ENCODE measurements at places on chromosomes 2 and 18.

GRCh38 chr2:59249441-59250306 is 1008.5 kb upstream of the FANCL start:
- peak; percentile 11 for DNase-seq

DNA sequence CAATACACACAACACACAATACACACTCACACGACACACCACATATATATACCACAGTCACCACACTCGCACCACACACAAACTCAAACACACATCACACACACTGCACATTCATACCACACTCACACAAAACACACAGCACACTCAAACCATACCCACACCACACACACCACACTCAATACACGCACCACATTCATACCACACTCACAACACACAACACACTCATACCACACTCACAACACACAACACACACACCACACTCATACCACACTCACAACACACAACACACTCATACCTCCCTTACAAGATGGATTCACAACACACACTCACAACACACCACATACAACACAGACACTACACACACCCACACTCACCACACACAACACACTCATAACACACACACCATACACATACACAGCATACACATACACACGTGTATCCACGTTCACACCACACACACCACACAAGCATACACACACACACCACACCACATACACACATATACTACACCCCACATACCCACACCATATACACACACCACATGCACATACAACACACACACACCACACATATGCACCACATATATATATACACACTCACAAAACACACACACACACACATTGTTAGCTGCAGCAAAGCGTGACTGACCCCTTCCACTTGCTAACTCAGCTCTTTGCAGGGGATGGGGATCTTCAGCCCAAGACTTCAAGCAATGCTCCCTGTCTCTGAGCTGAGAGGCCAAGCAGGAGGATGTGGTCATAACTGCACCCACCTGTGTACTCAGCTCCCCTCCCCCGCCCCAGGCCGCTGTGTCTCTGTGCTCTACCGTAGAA is 59.0 kb downstream of the SDC1 start:
- DNase-seq: no peak

DNA sequence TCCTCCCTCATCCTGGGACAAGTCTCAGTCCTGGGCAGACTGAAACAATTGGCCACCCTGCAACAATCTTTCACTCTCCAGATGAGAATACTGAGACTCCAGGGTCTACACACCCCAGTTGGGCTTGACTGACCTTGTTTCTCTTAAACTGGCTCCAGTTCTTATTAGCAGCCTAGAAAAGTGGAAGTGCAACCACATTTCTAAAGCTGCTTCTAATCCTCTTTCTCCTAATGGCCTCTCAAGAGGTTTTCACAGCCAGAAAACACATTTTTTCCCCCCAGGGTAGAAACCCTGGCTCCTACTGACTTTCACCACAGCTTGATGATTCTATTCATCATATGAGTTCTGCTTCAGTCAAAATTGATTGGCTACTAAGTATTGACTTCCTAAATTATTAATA is 45.8 kb downstream of the SLC4A5 start:
- no peak for DNase-seq

DNA sequence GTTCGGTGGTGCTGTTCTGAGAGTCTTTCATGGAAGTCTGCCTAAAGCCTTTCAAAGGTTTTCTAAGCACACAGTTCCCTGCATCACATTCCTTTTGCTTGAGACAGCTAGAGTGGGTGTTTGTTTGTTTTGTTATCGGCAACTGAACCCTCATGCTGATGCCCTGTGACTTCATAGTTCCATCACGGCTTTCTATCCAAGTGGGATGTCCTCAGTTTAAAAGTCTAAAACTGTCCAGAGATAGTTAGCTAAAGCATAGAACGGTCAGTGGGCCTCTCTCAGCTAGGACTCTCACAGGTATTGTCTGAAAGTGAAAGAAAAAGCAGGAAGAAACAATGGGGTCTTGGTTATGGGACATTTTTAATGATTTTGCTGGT is 337.3 kb downstream of the OSR1 start:
- DNase-seq: no peak

DNA sequence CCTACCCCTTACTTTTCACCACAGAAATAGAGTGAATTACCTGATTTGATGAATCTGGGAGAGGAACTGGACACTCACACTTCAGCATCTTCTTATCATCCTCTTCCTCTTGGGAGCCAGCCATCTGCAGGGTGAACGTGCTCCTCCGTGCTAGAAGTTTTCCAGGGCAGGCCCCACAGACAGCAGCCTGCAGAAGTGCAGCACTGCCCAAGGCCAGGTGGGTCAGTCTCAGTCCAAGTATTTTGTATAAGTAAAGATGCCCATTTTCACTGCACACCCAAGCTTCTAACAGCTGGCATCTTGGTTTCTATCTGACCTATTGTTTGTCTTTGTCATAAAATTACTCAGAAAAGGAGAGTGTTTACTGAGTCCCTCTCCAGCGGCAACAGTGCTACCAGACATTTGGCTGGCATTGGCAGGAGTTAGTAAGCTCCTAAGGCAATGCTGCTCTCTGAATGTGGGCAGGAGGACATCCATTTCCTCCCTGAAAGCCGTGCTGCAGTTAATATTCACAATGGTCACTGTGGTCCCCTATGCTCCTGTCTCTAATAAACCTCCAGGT is 222.6 kb upstream of the CTAGE1 start:
- DNase-seq: no peak

GRCh38 chr18:24613896-24614640 is 153.6 kb downstream of the HRH4 start:
- no peak for DNase-seq

DNA sequence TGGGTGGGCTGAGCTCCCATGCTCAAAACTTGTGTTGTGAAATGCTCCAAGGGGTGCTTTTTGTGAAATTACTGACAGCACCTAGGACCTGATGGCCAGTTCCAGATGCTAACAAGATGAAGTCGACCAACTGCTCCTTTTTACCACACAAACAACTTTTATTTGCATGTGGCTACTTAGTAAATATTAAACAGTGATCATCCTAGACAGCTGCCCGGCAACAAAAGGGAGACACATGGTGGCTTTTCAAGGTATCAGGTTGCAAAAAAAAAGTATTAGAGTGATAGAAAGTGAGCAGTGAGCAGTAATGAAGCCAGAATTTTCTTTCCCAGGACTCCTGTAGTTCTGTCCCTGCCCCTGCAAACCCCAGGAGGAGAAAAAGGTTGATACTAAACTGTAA is 118.5 kb downstream of the RPIA start:
- no peak for DNase-seq

- no peak for DNase-seq
Measured at GRCh38 chr18:66759050-66759828, 155.3 kb upstream of the CDH19 start.

DNA sequence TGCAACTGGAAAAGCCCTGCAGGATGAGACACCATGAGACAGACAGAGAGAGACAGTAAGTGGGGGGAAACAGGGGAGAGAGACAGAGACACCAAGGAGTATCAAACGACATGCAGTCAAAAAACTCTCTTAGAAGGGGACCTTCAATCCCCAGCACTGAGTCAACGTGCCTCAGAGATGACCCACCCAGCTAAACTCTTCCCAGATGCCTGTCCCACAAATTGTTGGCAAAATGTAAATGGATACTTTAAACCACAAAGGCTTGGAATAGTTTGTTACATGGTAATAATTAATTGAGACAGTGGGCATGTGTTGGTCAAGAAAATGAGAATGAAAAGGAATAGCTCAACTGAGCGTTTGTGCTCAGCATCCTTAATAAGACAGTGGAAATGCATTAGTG is 98.3 kb downstream of the GRB14 start:
- no peak for DNase-seq

Data from NCI-H510A (cell line).